ENCODE measurements at places on chromosomes 6 and 20.

DNA sequence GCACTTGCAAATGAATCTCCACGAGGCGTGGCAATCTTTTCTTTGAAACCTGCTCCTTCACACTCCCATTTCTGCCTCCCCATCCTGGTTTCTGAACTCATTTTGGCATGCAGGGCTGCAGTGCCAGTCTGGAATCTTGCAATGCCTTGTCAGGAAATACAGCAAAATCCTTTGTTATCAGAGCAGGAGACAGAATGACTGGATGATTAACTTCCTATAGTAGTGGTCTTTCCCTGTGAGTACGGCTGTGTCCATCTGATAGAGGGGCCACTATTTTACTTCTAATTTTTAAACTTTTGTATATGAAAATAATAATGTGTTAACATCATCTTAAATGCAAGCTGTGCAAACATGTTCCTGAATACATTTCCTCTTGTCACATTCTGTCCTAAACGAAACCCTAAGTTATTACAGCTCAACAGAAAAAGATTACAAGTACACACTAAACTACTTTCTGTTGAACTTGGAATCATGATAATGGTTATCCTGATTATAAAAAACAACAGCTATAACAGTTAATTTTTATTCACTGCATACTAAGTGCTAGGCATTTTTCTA is 140.2 kb downstream of the KIF13A start:
- ATAC-seq, result no peak

DNA sequence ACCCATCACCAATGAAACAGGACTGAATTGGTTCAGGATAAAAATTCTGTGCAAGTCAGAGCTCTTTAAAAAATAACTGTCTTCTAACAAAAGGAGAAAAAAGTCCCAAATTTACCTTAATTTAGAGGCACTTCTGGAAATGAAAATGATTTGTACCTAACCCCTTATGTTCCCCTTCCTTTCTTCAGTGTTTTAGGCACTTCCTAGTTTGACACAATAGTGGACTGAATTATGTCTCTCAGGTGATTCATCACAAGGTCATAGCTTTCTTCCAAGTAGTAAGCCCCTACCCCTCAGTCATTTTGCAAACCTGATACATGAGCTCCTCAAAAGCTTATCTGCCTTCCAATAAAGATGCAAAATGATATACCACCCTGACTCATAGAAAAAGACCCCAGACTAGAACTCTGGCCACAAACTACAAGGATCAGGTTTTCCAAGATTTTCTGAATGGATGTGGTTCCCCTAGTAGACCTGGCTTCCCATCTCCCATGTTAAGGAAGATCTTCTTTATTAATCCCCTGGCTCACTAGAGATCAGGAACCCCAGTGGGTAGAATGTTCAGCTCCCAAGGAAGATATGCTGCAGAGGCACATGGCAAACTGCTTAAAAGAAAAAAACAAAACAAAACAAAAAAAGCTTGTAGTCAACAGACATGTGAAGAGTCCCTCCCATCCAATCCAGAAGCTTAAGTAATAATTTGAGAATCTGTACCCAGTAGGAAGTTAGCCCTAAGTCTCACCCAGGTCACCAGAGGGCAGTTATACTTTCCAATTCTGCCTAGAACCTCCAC is 3.6 kb downstream of the PPP1R10 start:
- ATAC-seq, result peak; percentile 4

- no peak for ATAC-seq
These were observed 81.6 kb downstream of the MRPL14 start for GRCh38 chr6:44045672-44046015.

DNA sequence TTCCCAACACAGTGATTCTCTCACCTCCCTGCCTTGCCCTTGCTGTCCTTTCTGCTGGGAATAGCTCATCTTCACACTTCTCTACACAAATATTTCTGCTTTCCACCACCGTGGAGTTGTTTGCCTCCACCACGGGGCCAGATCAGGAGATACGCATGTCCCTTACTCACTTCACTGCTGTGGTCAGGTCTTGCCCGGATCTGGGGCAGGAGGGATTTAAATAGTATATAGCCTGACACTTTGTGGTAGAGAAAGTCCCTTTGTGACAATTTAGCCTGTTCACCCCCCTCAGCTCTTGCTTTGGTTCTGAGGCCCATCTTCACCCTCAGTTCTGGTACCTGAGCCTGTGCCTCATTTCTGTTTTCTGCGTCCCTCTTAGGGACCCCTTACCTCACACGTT is 92.6 kb upstream of the PREP start:
- no peak for ATAC-seq

- no peak for ATAC-seq
These were observed 41.7 kb downstream of the ZMYND8 start for GRCh38 chr20:47314647-47315338.

GRCh38 chr6:19837511-19838441 is 606 bp downstream of the ID4 start:
- ATAC-seq, result no peak
